ENCODE measurements at places on chromosomes 11 and 22.

DNA sequence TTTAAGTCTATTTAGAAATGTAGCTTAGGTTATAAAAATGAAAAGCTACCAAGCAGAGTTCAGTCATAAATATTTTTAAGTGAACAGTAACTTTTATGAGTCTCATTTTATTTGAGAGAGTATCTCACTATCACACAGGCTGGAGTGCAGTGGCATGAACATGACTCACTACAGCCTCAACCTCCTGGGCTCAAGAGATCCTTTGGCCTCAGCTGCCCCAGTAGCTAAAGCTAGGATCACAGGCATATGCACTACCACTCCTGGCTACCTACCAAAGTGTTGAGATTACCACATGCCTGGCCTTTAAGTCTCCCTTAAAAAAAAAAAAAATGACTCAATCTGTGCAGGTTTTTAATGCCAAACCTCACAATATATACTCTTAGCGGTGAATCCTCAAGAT is 34.7 kb upstream of the CLNS1A start:
- DNase-seq, result no peak

DNA sequence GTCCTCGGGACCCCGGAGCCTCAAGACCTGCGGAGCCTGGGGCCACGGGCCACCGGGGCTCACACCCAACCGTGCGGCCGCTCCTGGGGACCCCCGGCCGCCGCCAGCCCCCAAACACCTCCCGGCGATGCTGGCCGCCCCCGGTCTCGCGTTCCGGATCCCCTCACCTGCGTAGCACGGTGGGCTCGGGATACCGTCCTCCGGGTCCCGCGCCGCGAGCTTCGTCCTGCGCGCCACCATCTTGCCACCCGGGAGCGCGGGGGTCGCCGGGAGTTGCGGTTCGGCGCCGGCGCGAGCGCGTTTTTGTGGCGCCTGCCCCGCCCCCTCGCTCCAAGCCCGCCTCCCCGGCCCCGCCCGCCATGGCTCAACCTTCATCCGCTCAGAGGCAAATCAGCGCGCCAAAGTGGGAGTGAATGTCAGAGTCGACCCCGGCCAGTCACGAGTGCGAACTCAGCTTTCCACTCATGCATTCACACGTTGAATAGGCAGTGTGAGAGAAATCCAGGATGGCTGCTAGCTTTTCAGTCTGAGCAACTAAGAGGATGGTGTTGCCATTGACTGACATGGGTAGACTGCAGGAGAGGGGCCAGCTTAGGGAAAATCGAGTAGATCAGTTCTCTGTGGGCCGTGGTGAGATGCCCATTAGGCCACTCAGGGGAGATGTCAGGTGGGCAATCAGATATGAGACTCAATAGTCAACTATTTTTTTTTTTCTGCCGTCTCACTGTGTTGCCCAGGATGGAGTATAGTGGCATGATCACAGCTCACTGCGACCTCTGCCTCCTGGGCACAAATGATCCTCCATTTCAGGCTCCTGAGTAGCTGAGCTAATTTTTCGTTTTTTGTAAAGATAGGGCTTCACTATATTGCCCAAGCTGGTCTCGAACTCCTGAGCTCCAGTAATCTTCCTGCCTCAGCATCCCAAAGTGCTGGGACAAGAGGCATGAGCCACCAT is 28.3 kb downstream of the SERHL2 start:
- peak; percentile 67 for DNase-seq

DNA sequence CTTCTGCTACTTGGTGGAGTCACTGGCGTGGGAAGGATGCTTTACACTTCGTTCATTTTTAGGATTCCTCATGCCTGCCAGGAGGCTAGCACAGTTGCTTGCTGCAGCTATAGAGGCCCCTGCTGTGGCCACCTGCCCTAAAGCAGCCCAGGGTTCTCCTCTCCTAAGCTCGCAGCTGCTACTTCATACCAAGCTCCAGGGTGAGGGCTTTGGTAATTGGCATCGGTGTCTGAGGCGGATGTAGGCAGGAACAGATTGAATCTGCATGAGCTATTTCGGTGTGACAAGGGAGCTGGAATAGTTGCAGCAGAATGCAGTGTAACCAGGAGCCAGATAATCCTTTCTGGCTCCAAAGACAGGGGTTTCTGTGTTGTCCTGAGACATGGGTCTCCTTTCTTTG is 133.1 kb downstream of the MICAL2 start:
- DNase-seq, result no peak

- DNase-seq, result no peak
These were observed 14.1 kb downstream of the SPECC1L start for GRCh38 chr22:24284747-24285203.

- DNase-seq, result no peak
These were observed 20.2 kb downstream of the NF2 start for GRCh38 chr22:29623553-29624169.

DNA sequence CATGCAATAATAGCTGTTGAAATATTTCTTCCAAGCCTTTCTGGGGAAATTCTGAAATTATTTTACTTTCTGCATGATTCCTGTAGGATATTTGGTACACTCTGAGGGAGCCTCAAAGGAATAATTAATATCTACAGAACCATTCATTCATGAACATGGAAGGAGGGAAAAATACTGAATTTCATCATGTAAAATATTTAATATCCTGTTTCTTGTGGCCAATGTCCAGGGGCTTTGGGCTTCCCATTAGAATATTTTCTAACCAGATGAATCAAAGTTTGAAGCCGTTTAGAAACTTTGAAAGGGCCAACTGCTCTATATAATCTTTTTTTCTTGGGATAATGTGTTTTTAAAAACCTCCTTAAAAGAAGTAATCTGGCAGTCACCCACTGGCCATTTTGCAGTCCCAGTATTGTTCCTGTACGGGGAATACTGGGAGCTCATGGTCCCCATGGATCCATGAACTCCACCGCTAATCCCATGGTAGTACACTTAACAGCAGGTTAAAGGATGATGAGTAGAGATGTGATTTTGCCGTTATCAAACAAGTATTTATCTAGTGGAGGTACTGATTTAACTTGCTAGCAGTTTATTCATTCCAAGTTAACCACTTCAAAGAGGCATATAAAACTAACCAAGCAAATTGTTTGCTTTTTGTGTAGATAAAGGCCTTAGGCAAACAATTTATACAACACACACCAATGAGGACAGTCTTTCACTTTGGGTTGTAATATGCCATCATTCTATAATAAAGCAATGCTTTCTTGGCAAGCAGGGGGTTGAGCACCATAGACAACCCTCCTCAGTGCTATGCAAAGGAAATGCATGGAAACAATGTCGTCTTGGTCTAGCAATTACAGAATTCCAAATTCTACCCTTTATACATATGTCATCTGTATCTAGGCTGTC is 34.5 kb upstream of the BLID start:
- no peak for DNase-seq

DNA sequence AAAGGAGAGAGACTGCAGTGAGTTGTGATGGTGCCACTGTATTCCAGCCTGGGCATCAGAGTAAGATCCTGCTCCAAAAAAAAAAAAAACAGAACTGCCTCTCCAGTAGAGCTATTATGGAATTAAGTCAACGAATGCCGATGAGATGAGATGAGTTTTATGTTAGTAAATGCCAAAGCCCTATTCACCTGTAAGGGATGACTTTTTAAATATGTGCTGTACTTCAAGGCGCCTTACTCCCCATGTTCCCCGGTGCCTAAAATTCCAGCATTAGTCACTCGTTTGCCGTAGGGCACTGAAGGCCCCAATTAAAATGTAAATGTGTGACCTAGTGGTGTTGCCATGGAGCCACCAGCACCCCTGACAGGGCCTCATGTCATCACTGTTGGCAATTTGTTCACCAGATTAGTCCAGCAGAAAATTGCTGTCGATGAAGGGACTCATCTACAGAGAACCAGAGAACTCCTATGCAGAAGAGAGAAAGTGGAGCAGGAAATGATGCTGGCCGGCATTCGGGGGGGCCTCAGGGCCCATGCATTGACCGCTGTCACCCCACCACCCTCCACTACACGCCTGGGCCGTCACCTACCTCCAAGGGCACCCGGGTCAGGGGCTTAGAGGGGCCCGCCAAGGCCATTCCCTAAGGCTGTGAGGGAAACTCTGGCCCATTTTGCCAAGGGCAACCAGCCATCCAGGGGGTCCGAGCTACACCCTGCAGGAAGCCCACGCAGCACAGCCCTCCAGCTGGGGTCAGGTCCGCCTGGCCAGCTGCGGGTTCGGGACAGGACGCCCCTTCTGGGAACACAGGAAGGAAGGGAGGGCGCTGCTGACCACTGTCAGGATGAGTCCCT is 17.8 kb downstream of the LIF start:
- DNase-seq, result no peak

DNA sequence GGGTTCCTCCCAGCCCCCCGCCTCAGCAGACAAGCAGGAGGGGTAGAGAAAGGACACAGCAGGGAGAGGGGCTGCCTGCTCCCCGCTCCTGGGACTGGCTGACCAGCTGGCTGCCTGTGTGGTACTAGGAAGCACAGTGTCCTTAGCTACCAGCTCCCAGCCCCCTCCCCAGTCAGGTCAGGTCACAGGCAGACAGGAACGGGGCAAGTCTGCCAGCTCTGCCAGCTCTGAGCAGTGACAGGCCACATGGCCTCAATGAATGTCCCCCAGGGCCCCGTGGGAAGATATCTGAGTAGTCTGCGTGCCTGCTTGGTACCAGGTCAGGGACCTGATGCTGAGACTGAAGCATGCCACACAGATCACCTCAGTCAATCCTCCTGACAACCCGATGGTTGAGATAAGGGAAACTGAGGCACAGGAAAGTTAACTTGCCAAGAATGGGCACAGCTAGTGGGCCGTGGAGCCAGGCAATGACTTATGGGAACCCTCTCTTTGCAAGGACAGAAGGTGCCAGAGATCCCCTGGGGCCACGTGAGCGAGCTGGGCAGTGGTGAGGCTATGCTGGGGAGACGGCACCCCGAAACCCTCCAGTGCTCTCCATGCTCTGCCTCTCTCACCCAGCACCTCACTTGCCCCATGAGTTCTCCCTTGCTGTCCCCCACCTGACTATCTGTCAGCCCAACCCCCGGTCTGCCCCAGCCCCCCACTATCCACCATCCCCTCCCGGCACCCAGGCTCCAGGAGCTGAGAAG is 13.8 kb upstream of the MFNG start:
- DNase-seq, result no peak

DNA sequence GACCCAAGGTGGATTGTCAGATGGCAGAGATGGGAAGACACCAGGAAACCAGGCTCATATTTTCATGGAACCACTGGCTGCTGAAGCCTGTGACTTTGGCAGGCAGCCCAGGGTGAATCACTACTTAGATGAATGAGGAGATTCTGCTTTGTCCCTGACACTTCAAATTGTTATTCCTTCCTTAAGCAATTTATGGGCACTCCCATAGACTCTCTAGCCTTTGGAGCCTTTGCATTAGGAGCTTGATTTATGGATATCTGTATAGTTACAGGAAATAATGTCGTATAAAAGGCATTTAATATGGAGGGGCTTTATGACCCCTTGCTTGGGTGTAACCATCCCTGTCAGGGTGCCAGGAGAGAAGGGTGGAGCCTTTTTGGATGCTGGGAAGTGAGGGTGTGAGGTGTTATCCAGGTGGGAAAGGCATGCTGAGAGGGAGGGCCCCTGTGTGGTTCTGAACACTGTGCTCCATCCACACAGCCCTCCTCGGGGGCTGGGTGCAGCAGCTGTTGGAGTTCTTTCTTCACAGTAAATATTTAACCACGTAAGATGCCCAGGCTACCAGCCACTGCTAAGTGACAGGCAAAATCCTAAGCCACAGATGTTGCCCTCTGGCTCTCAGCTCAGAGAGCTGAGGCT is 35.3 kb downstream of the IL18 start:
- no peak for DNase-seq

DNA sequence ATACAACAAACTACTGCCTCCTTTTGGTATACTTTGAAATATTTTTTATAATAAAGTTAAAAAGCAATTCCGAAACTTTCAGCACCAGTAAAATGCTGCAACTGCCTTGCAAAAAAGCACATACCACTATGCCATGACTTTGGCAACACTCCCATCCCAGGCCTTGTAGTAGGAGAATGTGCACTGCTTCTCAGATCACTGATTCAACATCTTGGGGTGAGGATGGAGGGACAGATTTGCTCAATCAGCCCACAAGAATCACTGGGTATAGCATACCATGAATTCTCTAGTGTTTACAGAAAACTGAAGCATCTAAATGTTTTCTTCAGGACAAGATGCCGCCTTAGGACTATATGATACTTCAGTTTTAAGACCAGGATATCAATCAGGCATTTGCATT is 14.9 kb downstream of the EIF4ENIF1 start:
- DNase-seq, result no peak

- no peak for DNase-seq
These were observed 104.7 kb downstream of the PLEKHA7 start for GRCh38 chr11:16909359-16910035.

- DNase-seq, result no peak
These were observed 74.1 kb downstream of the TRIM29 start for GRCh38 chr11:120063686-120064340.

DNA sequence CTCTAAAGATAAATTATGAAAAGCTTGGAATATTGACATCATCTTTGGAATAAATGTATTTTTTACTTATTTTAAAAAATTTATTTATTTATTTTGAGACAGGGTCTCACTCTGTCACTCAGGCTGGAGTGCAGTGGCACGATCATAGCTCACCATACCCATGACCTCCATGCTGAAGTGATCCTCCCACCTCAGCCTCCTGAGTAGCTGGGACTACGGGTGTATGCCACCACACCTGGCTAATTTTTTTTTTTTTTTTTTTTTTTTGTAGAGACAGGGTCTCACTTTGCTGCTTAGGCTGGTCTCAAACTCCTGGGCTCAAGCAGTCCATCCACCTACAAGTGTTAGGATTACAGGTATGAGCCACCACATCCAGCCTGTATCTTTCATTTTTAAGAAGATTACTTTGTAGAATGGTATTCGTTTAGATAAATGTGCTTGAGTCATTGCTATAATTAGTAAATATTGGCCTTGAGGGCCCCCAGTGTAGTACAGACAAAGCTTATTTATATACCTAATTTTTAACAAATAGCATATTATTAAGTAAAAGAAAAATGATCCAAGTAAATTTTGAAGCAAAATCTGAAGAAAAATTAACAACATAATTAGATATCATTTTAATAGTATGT is 8.5 kb downstream of the SWAP70 start:
- DNase-seq, result no peak

GRCh38 chr11:14585438-14585837 is 58.2 kb upstream of the PDE3B start:
- no peak for DNase-seq

DNA sequence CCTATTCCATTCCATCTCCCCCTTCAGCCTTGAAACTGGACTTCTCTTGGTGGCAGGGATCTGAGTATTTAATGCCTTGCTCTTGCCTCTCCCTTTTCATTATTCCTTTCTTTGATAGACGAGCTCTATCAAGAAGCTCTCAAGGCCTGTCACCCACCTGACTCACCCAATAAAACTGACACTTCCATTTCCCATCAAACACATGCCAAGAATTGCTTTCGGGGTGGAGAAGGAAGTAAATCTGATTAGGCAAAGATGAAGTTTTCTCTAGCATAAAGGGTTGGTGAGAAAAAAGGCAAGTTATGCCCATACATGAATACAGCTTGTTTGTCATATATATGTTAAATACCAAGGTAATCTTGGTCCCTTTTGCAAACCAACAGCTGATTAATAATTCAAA is 34.9 kb upstream of the MYEOV start:
- no peak for DNase-seq

DNA sequence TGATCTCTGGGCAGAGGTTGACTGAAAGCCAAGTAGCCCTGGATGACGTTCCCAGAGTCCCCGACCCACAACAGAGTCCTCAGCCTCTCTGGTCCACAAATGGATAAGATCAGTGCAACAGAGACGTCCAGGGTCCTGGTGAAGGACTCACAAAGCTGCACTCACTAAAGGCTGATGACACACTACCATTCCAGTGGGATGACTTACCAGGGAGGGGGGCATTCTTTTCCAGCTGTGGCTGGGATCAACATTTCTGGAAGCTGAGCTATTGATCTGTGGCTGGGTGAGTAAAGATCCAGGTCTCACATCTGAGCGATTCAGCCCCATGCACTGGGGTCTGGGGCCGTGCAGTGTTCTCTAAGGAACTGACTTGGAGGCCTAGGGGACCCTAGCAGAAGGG is 296.2 kb downstream of the NTM start:
- no peak for DNase-seq
